ENCODE measurements at places on chromosomes 12 and 14.

- no peak for DNase-seq
Observed at GRCh38 chr12:101951002-101951670, 73.8 kb downstream of the DRAM1 start.

- DNase-seq: peak; percentile 37
Observed at GRCh38 chr14:50666772-50667683, 1.1 kb downstream of the SAV1 start.

GRCh38 chr12:127957001-127957660 is 309.8 kb upstream of the TMEM132C start:
- no peak for DNase-seq

DNA sequence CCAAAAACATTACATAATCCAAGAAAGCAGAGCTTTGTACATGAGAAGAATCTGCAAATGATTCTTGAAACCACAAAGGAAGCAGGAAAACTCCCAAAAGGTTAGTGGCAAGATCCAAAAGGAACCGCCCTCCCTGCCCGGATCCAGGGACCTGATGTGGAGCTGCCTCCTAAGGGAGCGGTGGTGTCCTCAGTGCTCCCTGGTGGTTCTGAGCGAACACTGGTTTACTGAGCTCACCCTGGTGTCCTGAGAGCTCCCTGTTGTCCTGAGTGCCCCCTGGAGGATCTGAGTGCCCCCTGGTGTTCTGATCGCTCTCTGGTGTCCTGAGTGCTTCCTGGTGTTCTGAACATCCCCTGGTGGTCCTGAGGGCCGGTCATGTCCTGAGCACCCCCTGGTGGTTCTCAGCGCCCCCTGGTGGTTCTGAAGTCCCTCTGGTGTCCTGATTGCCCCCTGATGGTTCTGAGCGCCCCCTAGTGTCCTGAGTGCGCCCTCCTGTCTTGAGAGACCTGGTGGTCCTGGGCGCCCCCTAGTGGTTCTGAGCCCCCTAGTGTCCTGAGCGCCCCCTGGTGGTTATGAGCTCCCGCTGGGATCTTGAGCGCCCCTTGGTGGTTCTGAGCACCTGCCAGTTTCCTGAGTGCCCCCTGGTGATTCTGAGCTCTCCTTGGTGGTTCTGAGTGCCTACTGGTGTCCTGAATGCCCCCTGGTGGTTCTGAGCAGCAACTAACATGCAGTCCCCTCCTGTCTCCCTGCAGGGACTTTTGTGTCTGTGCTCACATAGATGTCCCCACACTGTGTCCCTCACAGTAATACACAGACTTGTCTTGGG is 891.1 kb downstream of the TMEM121 start:
- DNase-seq: peak; percentile 84

DNA sequence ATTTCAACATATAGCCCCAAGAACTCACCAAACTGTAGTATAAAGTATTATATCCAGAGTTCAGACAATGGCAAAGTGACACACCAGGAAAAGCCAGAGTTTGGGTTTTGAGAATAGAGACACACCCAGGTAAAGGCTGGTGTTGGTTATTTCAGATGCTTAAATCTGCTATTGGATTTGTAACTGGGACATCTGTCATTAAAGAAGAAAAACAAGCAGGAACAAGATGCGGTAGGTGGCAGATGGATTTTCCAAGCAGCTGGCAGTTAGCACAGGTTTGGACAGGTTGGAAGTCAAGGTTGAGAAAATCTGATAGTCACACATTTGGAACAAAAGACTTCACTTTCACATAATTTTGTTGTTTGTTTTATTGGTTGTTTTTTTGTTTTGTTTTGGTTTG is 14.4 kb upstream of the CDK17 start:
- DNase-seq: no peak

DNA sequence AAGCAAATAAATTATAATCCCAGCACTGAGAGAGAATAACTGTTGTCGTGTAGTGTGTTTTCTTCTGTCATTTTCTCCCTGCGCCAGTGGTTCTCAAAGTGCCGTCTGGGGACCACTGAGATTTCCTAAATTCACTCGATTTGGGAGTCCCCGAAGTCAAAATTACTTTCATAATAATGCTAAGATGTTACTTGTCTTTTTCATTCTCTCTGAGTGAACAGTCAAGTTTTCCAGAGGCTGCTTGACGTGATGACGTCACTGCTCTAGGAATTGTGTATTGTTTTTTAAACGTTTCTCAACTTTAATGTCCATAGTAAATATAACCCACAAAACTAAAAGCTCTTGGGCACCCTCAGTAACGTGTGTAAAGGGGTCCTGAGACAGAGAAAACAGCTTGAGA is 796 bp upstream of the POP5 start:
- peak; percentile 6 for DNase-seq
